ENCODE measurements at places on chromosomes 1 and 21.

GRCh38 chr1:41351262-41352151, 9.7 kb upstream of the FOXO6 start:
- DNase-seq = no peak

- DNase-seq = no peak
These were observed 255.4 kb upstream of the IRF2BP2 start for GRCh38 chr1:234865171-234866006.

DNA sequence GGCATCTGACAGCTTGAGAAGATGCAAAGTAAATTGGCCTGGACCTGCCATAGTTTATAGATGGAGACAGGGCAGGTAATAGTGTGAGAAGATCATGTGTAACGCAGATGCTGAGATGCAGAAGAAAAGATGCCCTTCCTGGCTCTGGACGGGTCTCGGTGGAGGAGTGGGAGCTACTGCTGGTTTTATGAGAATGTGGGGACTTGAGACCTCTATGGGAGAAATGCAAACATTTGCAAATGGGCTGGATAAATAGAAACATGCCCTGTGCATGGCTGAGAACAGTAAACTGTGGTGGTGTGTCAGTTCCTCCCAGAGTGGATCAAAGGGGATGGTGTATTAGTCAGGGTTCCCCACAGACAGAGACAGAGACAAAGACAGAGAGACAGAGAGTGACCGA, 21.9 kb downstream of the UBASH3A start:
- no peak for DNase-seq

DNA sequence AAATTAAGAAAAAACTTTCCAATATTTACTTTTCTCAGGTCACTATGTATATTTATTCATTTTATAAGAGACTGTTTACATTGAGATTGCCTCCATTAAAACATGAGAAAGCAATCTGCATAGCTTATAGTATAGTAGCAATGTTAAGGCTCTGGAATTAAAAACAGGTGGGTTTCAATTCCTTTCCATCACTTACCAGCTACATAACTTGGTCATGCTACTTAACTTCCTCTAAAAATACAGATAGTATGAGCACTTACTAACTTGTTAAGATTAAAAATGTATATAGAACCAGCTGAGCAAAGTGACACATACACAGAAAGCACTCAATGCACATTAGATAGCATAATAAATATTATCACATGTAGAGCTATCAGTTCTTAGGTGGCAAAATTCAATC, 76.6 kb downstream of the LYST start:
- no peak for DNase-seq

DNA sequence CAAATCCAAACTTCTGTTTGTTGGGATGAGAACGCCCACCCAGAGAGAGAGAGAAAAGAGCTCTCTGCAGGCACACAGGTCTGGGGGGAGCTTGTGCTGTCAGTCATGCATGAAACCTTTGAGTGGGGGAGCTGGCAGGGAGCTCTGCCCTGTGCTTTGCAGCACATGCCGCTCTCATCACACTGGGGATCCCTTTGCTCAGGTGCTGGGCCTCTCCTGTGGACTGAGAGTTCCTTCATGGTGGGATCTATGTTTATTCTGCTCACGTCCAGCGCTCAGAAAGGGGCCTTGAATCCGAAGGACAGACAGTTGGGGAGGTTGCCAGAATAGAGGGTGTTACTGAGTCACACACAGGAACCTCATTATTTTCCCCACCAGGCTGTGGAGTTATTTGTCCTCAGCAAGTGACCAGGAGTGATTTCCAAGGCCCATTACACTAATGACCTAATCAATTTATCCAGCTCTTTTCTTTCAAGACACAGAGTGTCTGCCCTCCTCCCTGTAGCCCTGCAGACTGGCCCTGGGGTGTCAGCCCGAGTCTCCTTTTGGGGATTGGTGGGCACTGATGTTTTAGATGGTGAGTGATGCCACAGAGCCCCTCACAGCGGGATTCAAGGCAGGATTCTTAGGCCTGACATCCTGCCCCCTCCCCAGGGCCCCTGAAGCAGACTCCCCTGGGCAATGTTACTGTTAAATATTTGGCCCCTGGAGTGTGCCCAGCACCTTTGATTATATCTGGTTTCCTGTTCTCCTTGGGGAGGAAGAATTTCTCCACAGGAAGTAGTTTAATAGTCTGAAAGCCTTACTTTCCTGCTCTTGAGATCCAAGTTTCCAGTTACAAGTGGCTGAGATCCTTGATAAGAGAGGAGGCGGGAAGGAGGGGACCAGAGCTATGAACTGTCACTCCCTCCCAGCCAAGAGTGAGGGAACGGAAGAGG, 22.3 kb downstream of the MYBPH start:
- DNase-seq = no peak

DNA sequence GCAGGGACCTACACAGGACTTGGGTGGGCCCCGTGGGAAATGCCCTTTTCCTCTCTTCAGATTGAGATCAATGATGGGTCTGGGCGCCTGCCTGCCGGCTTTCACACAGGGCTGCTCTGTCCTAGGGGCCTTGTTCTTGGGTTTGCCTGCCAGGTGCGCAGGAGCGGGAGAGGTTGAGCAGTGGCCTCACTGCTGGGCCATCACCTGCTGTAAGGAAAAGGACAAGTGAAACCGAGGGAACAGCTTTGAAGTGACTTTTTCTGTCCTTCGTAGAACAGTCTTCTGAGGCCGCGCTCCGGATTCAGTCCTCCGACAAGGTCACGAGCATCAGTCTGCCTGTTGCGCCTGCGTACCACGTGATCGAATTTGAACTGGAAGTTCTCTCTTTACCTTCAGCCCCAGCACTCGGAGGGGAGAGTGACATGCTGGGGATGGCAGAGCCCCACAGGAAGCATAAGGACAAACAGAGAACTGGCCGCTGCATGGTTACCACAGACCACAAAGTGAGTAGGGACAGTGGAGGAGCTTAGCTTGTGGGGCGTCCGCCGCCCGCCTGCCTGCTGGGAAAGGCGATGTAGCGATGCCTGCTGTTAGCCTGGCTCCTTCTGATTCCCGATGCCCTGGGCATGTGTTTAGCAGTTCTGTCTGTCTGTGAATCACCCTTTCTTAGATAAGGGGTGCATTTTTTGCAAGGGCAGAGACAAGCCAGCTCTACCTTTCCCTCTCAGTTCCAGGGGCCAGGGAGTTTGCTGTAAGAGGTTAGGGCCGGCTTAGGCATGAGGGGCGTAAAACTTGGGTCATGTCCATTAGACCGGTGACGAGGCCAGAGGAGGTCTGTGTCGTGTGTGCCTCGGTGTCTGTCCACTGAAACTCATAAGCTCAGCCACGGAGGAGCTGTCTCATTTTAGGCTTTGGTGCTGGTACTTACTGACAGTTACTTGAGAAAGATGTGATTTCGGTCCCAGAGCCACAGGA, 19.5 kb upstream of the PWP2 start:
- no peak for DNase-seq

DNA sequence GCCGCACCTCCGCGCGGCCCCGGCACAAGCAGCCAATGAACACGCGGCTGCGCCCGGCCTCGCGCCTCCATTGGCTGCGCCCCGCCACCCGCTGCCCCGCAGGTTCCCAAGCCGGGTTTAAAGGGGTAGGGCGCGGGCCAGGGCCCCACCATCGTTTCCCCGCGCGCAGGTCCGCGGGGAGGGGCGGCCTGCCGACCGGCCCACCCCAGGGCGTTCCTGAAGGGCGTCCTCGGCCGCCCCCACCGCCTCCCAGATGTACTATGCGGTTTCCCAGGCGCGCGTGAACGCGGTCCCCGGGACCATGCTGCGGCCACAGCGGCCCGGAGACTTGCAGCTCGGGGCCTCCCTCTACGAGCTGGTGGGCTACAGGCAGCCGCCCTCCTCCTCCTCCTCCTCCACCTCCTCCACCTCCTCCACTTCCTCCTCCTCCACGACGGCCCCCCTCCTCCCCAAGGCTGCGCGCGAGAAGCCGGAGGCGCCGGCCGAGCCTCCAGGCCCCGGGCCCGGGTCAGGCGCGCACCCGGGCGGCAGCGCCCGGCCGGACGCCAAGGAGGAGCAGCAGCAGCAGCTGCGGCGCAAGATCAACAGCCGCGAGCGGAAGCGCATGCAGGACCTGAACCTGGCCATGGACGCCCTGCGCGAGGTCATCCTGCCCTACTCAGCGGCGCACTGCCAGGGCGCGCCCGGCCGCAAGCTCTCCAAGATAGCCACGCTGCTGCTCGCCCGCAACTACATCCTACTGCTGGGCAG, at the start of gene OLIG1:
TSS of gene OLIG1 (plus strand) at position 148 of the 750 bp plus-strand sequence. CDS start at position 254, 106 bp downstream.
- no peak for DNase-seq

DNA sequence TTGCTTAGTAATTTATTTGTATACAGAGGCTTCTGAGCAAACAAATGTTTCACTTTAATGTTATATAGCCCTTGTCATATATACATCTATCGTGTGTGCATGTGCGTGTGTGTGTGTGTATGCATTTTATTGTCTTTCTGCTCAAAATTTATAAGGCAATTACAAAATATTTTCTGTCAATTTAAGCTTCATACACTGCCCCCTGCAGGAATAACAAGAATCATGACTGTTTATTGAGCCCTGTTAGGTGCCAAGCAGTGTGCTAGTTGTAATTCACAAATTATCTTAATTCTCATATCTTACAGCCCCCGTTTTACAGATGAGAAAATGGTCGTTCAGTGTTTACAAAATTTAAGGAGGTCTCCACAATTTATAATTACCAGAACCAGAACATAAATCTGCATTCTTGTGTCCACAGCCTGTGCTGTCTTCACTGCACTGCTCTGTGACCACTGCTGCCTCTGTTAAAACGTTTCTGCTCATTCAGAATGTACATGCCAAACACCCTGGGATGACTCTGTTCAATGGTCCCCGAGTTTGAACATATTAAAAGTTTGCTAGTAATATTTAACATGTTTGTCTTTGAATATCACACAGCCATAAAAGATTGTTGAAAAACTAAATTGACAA, 181.3 kb downstream of the ATP6V1G3 start:
- no peak for DNase-seq

DNA sequence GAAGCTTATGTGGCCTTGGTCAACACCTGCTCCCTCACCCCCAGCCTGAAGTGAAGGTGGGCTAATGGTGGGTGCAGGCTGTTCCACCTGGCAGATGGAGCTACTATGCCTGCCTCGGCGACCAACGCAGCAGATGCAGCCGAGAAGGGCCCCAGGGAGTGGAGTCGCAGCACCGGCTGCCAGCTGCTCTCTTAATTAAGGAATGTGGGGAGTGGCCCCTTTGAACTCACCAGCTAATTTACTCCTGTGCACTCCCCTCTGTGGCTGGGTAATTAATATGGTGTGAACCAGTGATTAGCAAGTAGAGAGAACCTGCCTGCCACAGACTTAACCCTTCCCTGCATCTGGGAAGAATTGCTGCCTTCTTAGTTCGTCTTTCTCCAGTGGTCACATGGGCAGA, 3.3 kb upstream of the SLAMF8 start:
- DNase-seq = no peak

- DNase-seq = no peak
These were observed 150.1 kb downstream of the PLA2G4A start for GRCh38 chr1:186978596-186979556.
